Esophagus squamous epithelium (tissue), 5 donors: ENCODE measurements at places on chromosomes 7 and 10.

DNA sequence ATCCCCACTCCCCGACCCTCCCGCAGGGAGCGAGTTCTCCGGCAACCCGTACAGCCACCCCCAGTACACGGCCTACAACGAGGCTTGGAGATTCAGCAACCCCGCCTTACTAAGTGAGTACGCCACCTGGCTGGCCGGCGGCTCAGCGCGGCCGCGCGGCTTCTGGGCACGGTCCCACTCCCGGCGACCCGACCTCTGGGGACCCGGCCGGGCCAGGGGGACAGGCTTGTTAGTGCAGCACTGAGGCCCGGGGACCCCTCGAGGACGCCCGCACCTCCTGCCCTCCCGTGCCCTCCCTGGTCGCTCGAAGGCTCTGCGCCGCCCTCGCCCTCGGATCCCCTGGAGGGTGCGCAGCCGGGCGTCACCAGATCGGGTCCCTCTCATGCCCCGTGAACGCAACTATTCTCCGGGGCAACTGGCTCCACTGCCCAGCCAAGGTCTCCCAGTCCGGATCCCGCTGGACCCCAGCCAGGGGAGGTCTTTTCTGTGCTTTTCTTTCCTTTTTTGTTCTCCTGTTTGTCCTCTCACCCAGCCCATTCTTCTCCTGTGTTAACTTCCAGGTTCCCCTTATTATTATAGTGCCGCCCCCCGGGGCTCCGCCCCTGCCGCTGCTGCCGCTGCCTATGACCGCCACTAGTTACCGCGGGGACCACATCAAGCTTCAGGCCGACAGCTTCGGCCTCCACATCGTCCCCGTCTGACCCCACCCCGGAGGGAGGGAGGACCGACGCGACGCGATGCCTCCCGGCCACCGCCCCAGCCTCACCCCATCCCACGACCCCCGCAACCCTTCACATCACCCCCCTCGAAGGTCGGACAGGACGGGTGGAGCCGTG is 81.8 kb downstream of the PAX2 start:
- DNase-seq: no peak

GRCh38 chr7:14793151-14793550 is 109.4 kb downstream of the DGKB start:
- DNase-seq: no peak

- DNase-seq: no peak
Observed at GRCh38 chr10:47300429-47300931, 483 bp downstream of the GDF10 start.

DNA sequence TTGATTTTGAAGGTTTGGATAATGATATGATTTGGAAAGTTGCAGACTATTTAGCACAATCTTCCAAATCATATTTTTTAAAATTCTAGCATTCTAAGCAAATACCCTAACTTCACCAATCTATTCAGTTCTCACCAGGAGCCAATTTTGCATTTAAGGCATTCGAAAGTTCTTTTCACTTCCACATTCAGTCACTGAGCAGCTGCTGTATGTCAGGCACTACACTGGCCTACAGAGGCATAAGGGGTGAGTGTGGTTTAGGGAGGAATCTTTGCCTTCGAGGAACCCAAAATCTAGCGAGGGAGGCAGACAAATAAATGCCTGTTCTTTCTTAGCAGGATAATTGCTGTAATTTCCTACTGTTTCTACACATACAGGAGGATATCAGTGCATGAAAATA is 10.7 kb upstream of the UCN3 start:
- DNase-seq: no peak

- DNase-seq: no peak
Observed at GRCh38 chr7:52775876-52776275, 259.6 kb upstream of the POM121L12 start.

- DNase-seq: no peak
Observed at GRCh38 chr10:59387951-59388670, 25.8 kb upstream of the FAM13C start.

- no peak for DNase-seq
Observed at GRCh38 chr7:30364773-30365172, 80.4 kb downstream of the ZNRF2 start.

DNA sequence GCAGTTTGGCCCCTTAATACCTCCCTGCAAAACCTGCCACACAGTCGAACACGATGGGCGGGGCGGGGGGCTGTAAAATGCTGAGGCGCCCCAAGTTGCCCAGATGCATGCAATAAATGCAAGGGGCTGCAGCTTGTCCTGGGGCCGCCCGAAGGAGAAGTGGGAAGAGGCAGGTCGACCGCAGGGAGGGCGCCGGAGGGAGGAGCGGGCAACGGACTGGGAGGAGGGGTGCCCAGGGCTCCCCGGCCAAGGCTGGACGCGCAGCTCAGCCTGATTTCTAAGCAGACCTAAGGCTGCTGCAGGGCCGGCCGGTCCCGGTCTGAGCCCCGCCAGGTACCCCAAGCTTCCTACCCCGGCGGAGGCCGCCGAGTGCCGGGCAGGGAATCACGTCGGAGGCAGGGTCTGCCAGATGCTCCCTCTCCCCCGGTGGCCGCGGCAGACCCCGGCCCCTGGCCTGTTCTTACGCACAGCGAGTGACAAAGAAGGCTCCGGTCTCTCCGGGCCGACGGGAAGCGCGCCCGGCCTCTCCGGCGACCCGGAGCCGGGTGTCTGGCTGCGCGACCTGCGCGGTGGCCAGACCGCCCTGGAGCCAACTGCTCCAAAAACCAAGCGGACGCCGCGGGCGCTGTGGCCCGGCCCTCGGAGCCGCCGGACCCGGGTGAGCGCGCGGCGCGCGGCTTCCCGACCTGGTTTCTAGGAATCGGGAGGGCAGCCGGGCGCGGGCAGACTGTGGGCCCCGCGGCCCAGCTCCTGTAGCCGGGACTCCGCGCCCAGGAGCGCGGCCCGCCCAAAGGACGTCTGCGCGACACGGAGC is 744 bp upstream of the EBF3 start:
- no peak for DNase-seq

- DNase-seq: no peak
Observed at GRCh38 chr7:7771452-7771851, 53.0 kb upstream of the RPA3 start.

DNA sequence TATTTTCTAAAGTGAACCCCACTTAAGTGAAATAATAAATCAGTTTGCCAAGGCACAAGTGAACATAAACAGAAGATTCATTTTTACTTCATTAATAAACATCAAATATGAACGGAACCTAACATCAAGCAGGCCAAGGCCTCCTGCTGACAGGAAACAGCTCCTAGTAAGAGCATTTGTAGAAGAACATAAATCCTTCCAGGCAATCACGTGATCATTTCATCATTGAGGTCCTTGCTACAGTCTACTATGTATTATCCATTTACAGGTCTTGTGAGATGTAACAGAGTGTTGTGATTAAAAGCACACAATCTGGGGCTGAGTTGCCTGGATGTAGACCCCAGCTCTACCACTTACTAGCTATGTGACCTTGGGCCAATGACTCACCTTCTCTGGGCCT is 70.6 kb downstream of the CALD1 start:
- no peak for DNase-seq

- no peak for DNase-seq
Observed at GRCh38 chr7:20831956-20832355, 45.3 kb upstream of the SP8 start.
